ENCODE measurements at places on chromosomes 2 and 18.

GRCh38 chr18:42459873-42460272, 504.8 kb downstream of the PIK3C3 start:
- DNase-seq = no peak

GRCh38 chr2:147623328-147623727, 221.5 kb upstream of the ACVR2A start:
- DNase-seq = no peak

- no peak for DNase-seq
Observed at GRCh38 chr2:20650393-20650876, 463 bp downstream of the HS1BP3 start.

DNA sequence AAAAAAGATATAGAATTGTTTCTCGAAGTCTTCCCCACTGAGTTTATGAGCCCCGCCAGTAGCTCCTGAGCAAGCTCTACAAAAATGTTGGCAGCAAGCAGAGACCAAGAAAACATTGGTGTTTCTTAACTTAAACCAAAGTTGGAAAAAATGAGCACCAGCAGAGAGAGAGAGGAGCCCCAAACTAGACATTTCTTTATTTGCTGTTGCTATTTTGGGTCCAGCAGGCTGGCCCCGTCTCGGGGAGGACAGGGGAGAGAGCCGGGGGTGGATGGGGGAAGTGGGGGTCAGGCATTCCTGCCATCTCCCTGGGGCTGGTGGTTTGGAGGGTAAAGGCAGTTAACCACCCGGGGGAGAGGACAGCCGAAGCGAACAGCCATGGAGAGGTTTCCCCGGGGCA, 113.0 kb downstream of the DYSF start:
- no peak for DNase-seq

GRCh38 chr2:56109994-56110393, 73.8 kb upstream of the CCDC85A start:
- DNase-seq = no peak

GRCh38 chr2:10897956-10898355, 13.8 kb upstream of the KCNF1 start:
- DNase-seq = no peak

- no peak for DNase-seq
Observed at GRCh38 chr2:43814711-43815110, 23.9 kb downstream of the ABCG5 start.

GRCh38 chr2:102070058-102070642, 72.4 kb upstream of the IL1R1 start:
- no peak for DNase-seq

GRCh38 chr2:98896416-98896815, 39.6 kb downstream of the CRACDL start:
- no peak for DNase-seq

- DNase-seq = no peak
Observed at GRCh38 chr2:120711694-120712093, 24.0 kb upstream of the GLI2 start.

GRCh38 chr2:134189009-134189720, 64.7 kb upstream of the MGAT5 start:
- DNase-seq = no peak

DNA sequence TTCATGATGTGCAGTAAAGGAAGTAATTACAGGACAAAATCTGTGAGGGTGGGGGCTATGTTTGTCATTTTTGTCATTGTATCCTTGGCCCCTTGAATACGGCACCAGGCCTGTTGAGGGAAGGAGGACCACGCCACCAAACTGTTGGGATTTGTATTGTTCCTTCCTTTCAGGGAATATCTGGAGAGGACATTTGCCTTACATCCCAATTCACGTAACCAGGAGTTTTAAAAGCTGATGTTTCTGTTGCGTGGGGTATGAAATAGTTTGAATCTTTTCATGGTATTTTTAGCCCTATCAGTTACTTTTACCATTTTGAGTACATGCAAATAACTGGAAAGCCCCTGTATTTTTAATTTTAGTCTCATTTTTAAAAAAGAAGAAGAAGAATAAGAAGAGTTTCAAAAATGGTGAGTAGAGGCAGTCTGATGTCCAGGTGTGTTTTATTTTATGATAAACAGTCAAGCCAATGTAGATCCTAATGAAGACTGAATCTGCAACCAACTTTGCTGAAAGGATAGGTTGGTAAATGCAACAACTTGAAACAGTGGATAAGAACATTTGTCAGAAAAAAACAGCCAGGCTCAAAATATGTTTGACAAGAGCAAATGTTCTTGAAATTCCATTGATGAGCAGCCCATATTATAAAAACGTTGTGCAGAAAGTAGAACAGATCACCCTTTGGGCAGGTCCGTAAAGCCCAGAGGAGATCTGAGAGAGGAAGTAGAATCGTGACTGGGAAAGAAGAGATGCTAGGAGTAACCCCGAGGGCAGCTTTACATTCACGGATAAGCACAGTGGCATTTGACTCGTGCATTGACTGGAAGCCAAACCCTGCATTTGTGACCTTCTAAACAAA, 54.5 kb downstream of the RASGRP3 start:
- DNase-seq = no peak

- no peak for DNase-seq
Observed at GRCh38 chr2:162928356-162928755, 89.8 kb upstream of the KCNH7 start.

GRCh38 chr2:205741256-205741978, 59.1 kb downstream of the NRP2 start:
- DNase-seq = no peak

DNA sequence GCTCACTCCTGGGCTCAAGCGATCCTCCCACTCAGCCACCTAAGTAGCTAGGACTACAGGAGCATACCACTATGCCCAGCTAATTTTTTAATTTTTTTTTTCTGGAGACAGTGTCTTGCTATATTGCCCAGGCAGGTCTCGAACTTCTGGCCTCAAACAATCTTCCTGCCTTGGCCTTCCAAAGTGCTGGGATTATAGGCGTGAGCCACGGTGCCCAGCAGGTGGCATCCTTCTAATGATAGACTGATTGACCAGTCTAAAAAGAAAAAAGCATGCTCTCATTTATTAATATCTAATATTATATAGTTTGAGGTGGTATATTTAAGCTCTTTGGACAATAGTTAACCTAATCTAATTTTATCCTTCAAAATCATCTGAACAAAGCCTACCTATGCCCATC, 198.6 kb downstream of the CAMKMT start:
- no peak for DNase-seq

- DNase-seq = no peak
Observed at GRCh38 chr2:233114421-233114861, 54.3 kb downstream of the INPP5D start.

DNA sequence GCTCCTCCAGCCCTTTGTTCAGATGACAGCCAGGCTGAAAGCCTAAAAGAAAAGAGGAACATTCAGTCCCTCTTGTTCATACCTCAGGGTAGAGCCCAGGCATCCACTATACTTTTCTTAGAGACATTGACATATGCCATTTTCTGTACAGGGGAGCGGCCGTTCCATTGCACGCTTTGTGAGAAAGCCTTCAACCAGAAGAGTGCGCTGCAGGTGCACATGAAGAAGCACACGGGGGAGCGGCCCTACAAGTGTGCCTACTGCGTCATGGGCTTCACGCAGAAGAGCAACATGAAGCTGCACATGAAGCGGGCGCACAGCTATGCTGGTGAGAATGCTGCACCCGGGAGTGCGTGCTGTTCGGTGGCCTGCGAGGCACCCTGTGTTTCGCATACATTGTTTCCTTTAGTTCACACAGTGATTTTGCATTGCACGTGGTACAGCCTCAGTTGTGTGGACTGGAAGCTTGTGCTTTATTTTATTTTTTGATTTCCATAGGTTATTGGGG, 138.2 kb downstream of the ZNF236 start:
- no peak for DNase-seq

DNA sequence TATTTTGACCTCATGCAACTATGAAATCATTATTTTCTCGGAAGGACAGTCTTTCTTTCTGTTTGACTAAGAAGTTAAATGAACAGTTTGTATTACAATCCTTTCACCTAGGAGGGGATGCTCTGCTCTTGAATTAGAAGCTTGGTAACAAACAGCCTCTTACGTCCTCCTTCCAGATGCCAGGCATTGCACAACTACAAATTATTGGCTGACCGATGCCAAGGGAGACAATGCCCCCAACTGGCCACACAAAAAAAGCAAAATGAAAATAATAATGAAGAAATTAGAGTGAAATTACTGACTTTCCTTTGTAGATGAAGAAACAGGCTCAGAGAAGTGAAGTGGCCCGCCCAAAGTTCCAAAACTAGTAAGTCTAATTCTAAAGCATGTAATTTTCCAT, 177.9 kb downstream of the CYRIA start:
- no peak for DNase-seq

DNA sequence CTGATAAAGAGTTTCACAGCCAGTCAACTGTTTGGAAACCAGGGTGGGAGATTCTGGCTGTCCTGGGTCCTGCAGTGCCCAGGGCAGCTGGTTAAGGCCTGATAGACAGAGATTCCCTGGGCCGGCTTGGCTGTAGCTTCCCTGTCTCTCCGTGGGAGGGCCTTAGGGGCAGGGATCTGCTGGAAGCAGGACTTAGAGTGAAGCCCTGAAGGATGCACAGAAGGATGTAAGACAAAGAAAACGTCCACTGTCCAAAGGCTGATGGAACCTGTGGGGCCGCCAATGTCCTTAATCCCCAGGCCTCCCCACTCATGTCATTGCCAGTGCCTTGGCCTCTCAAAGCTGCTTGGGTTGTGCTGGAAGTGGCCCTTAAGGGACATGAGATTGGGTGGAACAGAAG, 33.0 kb downstream of the MROH2A start:
- DNase-seq = no peak

DNA sequence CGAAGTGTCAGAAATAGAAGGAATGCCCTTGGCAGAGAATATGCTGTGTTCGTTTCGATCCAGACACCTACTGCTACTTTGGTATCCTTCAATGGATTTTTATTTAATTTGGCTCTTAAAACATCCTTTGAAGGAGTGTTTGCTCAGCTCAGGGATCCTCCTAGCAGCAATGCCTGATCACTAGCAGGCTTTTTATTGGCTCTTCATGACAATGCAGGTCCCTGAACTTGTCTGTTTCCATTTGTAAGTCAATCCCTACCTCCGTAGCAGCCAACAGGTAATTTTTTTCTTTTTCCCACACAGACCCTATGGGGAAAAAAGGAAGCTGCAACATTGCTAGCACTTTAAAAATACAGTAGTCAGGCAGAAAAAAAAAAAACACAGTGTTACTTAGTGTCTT, 366.2 kb upstream of the LRRTM1 start:
- DNase-seq = no peak

GRCh38 chr2:155517362-155517761, 815.2 kb downstream of the NR4A2 start:
- DNase-seq = no peak

- no peak for DNase-seq
Observed at GRCh38 chr2:175463589-175464310, 282.2 kb upstream of the ATP5MC3 start.

DNA sequence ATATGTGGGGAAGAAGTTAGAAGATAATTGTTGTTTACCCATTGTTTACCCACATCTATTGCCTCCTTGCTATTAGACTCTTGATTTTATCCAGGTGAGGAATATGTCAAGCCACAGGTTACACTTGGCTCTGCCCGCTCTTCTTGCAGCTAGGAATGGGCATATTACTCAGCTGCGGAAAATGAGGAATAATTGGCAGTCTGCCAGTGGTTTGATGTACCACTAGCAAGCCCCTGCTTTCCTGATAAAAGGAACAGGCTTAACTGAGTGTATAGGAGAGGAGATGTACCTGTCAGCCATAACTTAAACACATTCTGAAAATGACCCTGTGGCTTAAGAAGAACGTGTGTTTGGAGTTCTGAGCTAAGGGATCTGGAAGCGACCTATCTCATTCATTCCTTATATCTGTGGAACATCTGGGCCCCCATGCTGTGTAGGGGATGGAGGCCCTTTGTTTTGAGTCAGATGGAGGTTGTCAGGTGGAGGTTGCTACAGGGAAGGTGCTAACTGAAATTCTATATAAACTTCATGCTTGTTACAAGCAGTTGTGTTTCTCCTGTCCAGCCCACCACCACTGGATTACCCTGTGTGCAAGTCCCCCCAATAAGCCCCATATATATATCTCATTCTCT, 4.6 kb upstream of the FMNL2 start:
- DNase-seq = no peak

- DNase-seq = no peak
Observed at GRCh38 chr2:118865106-118865505, 17.7 kb upstream of the EN1 start.

- DNase-seq = no peak
Observed at GRCh38 chr2:16454621-16455020, 211.0 kb downstream of the CYRIA start.

DNA sequence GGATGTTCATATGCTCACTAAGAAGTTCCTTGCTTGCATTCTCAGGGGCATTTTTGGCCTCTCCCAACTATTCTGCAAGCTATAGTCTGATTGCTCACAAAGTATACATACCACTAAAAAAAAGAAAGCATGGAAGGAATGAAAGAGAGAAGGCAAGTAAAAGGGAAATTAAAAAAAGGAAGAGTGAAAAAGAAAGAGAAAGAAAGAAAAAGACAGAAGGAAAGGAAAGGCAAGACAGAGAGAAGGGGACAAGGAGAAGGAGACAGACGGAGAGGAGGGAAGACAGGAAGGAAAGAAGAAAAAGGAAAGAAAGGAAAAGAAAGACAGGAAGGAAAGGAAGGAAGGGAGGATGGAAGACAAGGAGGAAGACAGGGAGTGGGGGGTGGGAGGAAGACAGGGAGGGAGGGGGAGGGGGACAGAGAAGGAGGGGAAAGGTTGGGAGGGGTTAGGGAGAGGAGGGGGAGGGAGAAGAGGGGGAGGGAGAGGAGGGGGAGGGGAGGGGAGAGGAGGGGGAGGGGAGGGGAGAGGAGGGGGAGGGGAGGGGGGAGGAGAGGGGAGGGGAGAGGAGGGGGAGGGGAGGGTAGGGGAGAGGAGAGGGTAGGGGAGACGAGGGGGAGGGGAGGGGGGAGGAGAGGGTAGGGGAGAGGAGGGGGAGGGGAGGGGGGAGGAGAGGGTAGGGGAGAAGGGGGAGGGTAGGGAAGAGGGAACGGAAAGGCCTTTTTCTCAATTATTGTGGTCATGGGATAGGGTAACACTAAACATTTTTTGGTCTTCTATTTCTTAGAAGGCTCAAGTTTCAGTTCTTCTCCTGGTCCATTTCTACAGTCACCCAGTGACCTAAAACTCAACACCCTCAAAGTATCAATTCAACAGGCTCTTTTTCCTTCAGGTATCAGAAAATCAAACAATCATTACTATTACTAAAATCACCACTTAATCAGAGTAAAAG, 50.7 kb downstream of the CERKL start:
- DNase-seq = no peak

- no peak for DNase-seq
Observed at GRCh38 chr18:75492852-75493251, 65.3 kb upstream of the SMIM21 start.
